ENCODE measurements at places on chromosomes 7 and 10. TPM values are rescaled to one million over a fixed set of nuclear protein-coding genes. Genes with fewer than 3 reads are reported as not detected.

PDE1C gene
- total RNA-seq: 3.8 TPM

PNLIPRP3 gene
- not detected for total RNA-seq

INHBA gene
- total RNA-seq: 0.11 TPM

AKR1C2 gene
- total RNA-seq: 3,918 TPM

ZFAND4 gene
- total RNA-seq: 3.5 TPM

MTURN gene
- 6.6 TPM for total RNA-seq

ADARB2 gene
- total RNA-seq: not detected

SLC26A3 gene
- total RNA-seq: not detected

SORCS3 gene
- not detected for total RNA-seq

GIMAP8 gene
- not detected for total RNA-seq

MYO1G gene
- total RNA-seq: 0.26 TPM

HTRA1 gene
- 51.9 TPM for total RNA-seq

RPP30 gene
- 45.4 TPM for total RNA-seq

POLR2J2 gene
- total RNA-seq: 0.28 TPM

ANKRD26 gene
- 2.2 TPM for total RNA-seq

WNT2 gene
- not detected for total RNA-seq

PLXNA4 gene
- total RNA-seq: 1.1 TPM

RBP3 gene
- total RNA-seq: not detected

GLI3 gene
- 0.08 TPM for total RNA-seq

NKX1-2 gene
- 0.06 TPM for total RNA-seq

DENND11 gene
- 7.2 TPM for total RNA-seq

TNS3 gene
- total RNA-seq: 82.4 TPM

NPTX2 gene
- 0.13 TPM for total RNA-seq

DPP6 gene
- not detected for total RNA-seq

COL26A1 gene
- 0.36 TPM for total RNA-seq

NUTM2D gene
- total RNA-seq: 1.7 TPM

C10orf53 gene
- total RNA-seq: not detected

MCM10 gene
- 21.3 TPM for total RNA-seq

TRIL gene
- total RNA-seq: not detected

ANKRD2 gene
- total RNA-seq: 4.4 TPM

SVOPL gene
- not detected for total RNA-seq

PNLIP gene
- not detected for total RNA-seq

OR9A2 gene
- not detected for total RNA-seq

PDK4 gene
- total RNA-seq: 10.3 TPM

TWIST1 gene
- 3.6 TPM for total RNA-seq

TRPV5 gene
- total RNA-seq: not detected

CYP2E1 gene
- total RNA-seq: not detected

C10orf62 gene
- not detected for total RNA-seq

PDZD7 gene
- 0.67 TPM for total RNA-seq

PRSS37 gene
- not detected for total RNA-seq

RNF133 gene
- total RNA-seq: not detected

BICC1 gene
- 17.7 TPM for total RNA-seq

LIPF gene
- total RNA-seq: not detected

CYP26A1 gene
- total RNA-seq: 3.0 TPM

SPDYE2B gene
- total RNA-seq: not detected

NEUROD6 gene
- total RNA-seq: not detected

GPR15LG gene
- not detected for total RNA-seq
